HFF-Myc (cell line): ENCODE measurements at places on chromosomes 2 and 18.
A peak's percentile ranks its signal among the peaks of the same experiment; 100 is the strongest.

- DNase-seq, result no peak
Observed at GRCh38 chr2:29731948-29732347, 189.4 kb downstream of the ALK start.

DNA sequence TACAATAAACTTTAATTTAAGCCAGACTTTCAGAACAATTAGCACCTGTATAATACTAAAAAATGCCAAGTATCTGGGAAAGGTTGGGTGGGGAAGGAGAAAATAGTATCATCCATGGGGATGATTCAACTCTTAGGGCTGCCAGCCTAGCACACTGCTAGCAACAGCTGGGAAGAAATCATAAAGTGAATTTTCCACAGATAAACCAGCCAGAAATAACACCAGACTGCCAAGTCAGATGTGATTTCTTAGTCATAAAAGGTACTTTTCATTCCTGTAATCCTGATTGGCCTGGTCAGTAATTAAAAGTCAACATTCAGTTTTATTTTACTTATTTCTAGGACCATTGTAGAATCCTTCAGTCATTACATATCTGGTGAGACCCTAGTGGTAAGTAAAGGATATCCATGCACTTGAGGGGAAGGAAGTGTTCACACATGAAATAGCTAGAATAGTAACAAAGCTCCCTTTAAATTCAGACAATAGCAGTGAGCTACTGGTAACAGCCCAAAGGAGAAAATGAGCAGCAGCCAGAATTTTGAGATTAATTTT lies 59.4 kb downstream of the LIMS1 start:
- peak; percentile 75 for DNase-seq

GRCh38 chr2:201269764-201270163 lies 9.4 kb downstream of the CASP8 start:
- DNase-seq, result no peak

- no peak for DNase-seq
Observed at GRCh38 chr2:55365303-55365702, 54.4 kb downstream of the CCDC88A start.

- no peak for DNase-seq
Observed at GRCh38 chr2:3523551-3524041, 4.3 kb upstream of the ADI1 start.

DNA sequence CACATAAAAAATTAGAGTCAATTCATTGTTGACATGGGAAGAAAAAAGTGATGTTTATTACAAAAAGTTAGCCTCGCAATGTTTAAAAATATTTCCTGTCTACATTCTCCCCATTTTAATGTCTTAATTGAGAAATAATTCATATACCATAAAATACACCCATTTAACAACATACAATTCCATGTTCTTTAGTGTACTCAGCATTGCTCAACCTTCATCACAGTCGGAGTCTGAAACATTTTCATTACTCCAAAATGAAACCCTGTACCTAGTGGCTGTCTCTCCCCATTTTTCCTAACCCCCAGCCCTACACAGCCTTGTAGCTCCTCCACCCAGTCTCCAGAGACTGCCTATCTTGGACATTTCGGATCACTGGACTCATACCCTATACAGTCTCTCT lies 103.9 kb upstream of the CBLN2 start:
- DNase-seq, result no peak

DNA sequence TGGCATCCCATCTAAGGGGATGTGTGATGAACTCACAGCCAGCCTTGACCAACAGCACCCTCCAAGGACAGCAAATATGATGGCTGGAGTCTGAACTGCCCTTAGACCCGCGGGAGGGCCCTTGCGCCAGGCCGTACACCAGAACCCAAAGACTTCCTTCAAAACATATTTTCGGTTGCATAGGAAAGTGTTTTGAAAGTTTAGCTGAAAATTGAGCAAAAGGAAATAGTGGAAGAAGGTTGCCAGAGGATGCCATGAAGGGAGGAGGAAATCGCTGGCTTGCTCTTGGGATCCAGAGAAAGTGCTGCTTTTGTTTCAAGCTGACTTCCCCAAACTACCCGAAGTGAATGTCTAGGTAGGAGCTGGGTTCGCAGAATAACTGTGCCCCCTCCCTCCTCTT lies 61.3 kb downstream of the IL1R2 start:
- DNase-seq, result no peak

DNA sequence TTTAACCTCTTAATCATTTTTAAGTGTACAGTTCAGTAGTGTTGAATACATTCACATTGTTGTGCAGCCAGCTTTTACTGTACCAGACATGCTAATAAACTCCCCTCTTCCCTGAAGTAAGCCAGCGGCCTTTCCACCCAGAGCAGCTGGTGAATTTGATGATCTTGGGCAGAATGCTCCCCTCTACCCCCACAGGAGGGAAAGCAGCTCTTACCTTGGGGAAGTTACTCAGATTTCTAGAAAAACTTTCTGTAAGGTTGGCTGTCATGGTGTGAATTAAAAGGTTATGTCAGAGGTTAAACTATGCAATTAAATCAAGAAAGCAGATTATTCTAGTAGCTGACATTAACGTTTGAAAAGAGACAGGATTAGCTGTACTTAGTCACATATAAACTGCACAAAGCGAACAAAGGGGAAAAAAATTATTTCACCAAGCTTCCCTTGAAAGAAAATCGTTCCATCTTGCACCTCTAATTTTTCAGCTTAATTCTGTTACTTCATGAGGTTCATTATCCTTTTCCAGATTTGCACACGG lies 398.5 kb upstream of the NRP2 start:
- DNase-seq, result no peak

- DNase-seq, result no peak
Observed at GRCh38 chr2:144686518-144687215, 166.7 kb upstream of the ZEB2 start.

GRCh38 chr2:43075811-43076585 lies 150.4 kb downstream of the ZFP36L2 start:
- DNase-seq, result no peak

DNA sequence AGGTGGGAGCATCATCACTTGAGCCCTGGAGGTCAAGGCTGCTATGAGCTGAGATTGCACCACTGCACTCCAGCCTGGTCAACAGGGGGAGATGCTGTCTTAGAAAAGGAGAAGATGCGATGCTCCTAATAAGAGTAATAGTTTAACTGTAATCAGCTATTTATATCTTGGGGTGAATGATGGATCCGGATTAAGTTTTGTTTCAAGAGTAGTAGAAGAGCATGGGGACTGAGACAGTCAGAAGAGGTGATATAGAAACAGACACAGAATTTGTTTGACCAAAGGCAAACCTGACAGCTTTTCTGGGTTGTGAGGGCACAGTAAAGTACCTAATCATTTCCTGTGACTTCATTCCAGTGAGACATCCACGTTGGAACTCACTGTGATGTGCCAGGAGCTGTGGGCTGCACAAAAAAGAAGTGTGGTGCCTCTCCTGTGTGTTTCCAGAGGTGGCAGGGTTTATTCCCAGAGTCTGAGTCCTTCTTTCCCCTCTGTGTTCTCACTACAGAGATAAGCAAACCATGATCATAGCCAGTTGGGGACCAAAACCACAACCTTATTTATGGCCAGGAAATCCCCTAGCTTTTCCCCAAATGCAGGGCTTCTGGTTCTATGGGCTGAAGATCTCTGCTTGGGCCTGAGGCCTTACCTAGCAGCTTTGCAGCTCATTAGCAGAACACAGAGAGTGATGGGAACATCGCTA lies 113.7 kb downstream of the XRCC5 start:
- peak; percentile 11 for DNase-seq

- DNase-seq, result no peak
Observed at GRCh38 chr2:84781942-84782716, 98.8 kb downstream of the TRABD2A start.
